ENCODE measurements at places on chromosomes 16 and 17.

- DNase-seq, result no peak
Measured at GRCh38 chr16:2783581-2784357, 3.6 kb downstream of the PRSS33 start.

DNA sequence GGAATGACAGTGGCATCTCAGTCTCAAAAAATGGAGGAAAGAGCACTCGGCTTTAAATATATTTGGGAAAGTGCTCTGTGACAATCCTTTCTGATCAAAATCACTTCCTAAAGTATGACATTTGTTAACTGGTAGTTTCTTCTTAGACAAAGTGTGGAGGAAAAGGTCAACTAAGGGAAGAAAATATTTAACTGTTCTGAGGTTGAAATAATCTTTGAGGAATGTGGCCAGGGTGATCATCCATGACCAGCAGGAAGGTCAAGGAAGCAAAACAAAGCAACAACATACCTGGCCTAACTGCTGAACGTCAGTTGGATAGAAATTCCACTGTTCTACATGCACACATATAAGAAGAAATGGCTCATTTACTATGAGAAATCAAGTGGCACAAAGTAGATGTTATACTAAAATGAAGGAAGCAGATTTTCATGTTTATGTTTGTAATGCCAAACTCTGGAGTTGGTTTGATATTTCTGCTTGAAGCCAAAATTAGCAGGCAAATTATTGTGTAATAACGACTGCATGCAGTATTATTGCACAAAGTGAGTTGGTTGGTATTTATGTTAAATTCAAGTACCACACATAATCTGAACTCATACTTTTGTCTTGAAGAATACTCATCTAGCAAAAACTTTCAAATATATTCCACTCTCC is 87.3 kb upstream of the CORO6 start:
- DNase-seq, result peak; percentile 43

GRCh38 chr17:67276075-67276474 is 31.1 kb upstream of the HELZ start:
- DNase-seq, result no peak

GRCh38 chr17:74981979-74982662 is 5.3 kb upstream of the CDR2L start:
- DNase-seq, result peak; percentile 70

- no peak for DNase-seq
Measured at GRCh38 chr17:77572065-77572601, 386.4 kb upstream of the TNRC6C start.

- DNase-seq, result no peak
Measured at GRCh38 chr16:7025616-7026190, 306.9 kb upstream of the RBFOX1 start.

GRCh38 chr16:4081047-4081446 is 35.2 kb downstream of the ADCY9 start:
- DNase-seq, result no peak

DNA sequence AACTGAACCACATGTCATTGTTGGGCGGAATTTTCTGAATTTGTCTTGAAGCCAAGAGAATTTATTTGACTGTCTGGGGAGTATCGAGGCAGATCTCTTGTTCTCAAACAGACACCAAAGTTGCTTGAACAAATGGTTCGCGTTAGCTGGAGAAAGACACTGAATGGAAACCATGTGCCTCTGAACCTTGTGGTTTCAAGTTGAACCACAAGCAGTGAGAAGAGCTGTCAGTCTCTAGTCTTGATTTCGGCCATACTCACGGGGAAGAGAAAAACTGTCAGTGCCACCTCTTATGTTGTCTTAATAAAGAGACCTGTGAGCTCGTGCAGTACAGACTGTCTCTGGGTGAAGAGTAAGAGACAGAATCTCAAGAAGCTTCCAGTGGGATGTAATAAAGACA is 886.5 kb upstream of the SOX9 start:
- DNase-seq, result no peak

DNA sequence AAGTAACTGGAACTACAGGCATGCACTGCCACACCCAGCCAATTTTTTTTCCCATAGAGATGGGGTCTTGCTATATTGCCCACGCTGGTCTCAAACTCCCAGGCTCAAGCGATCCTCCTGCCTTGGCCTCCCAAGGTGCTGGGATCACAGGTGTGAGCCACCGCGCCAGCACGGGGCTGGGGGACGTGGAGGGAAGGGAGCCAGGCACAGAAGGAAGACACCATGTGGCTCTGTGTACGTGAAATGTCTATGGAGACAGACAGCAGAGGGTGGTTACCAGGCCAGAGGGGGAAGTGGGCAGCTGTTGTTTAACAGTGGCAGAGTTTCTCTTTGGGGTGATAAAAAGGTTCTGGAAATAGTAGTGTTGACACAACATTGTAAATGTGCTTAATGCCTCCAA is 4.6 kb upstream of the PIEZO1 start:
- DNase-seq, result no peak

GRCh38 chr17:36720131-36720530 is 118.7 kb downstream of the MRM1 start:
- DNase-seq, result no peak

- no peak for DNase-seq
Measured at GRCh38 chr17:76584427-76585032, 1.1 kb downstream of the ST6GALNAC2 start.

DNA sequence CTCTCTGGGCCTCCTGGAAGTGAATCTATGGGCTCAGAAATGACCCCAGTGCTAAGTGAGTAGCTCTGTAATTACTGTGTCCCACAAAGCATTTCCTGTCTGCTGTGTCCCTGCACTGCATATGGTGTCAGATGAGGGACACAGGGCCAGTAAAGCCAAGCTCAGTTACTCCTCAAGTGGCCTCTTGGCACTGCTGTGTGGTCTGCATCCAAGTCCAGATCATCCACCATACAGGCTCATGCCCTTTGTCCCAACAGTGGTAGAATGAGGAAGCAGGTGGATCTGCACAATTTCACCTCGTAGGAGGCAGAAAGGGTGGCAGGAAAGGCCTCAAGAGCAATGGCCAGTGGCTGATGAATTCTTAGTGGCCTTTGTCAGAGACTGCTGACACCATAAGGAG is 146.8 kb downstream of the SOX9 start:
- no peak for DNase-seq

- no peak for DNase-seq
Measured at GRCh38 chr17:2484876-2485275, 26.8 kb downstream of the METTL16 start.

- no peak for DNase-seq
Measured at GRCh38 chr16:1564325-1564724, 30.9 kb downstream of the TMEM204 start.

GRCh38 chr16:58098207-58099096 is 30.7 kb downstream of the CFAP20 start:
- DNase-seq, result peak; percentile 78

- no peak for DNase-seq
Measured at GRCh38 chr17:82881324-82881823, 41.6 kb upstream of the ZNF750 start.

- no peak for DNase-seq
Measured at GRCh38 chr17:73098919-73099318, 6.4 kb upstream of the SLC39A11 start.

GRCh38 chr17:33464669-33465280 is 171.7 kb upstream of the ASIC2 start:
- DNase-seq, result no peak

DNA sequence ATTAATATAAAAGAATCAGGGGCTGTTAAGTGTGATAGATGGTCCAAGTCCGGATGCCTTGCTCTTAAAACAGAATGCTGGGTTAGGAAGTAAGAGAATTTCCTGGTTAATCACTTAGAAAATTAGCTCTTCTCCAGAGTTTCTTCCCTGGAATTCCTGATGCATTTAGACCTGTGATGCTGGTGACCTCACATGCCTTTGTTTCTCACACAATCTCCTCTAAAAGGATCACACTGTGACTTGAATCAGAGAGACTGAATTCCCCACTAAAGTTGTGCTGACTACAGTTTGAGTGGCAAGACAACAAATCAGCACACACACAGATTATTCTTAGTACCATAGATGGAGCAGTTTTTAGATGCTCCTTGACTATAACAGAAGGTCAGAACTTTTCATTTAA is 4.4 kb upstream of the RNF43 start:
- DNase-seq, result no peak

DNA sequence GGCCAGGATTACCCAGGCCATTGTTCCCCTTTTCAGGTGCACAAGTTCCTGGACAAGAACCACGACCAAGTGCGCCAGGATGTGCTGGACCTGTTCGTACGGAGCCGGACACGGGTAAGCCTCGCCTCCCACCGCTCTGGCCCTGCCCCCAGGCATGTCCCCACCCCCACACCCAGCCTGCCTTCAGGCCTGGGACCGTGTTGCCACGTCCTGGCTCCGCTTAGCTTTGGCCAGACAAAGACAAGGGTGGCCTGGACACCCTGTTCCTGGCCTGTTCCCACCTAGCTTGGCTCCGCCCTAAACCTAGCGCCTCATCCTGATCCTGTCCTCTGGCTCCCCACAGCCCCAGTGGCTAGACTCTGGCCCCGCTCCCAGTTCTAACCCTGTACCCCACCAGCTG is 30.9 kb downstream of the MYO15A start:
- DNase-seq, result no peak

GRCh38 chr16:28298511-28298878 is 6.2 kb downstream of the SBK1 start:
- DNase-seq, result no peak

GRCh38 chr17:53736516-53737240 is 86.0 kb upstream of the KIF2B start:
- no peak for DNase-seq

- DNase-seq, result no peak
Measured at GRCh38 chr17:77066165-77066564, 74.6 kb upstream of the SEC14L1 start.

- DNase-seq, result peak; percentile 38
Measured at GRCh38 chr16:58377932-58378331, 14.3 kb upstream of the GINS3 start.

DNA sequence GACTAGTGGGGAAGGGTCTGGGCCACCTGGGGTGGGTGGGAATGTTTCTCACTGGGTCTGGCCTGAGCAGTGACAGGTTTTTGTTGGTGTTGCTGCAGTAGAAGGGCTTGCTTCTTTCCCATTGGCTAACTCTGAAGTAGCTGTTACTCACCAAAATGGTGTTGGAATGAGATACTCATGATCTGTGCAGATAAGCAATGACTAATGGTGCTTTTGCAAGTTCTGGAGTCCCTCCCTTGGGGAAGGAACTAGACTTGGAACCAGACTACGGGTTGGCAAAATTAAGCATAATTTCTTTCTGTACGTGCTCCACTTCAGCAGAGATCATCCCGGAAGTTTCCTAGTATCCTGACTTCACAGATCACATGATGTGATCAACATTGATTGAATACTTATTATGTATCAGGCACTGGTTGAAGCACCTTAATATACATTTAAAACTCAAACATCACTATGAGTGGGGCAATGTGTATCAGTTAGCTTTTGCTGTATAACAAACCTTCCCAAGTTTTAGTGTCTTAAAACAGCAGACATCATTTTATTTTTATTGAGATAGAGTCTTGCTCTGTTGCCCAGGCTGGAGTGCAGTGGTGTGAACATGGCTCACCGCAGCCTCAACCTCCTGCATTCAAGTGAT is 30.1 kb downstream of the CHP2 start:
- DNase-seq, result peak; percentile 47

- DNase-seq, result no peak
Measured at GRCh38 chr16:73040136-73040535, 7.8 kb downstream of the ZFHX3 start.

- DNase-seq, result no peak
Measured at GRCh38 chr16:57824888-57825287, 22.6 kb upstream of the KIFC3 start.

GRCh38 chr17:37741341-37742115 is 3.3 kb downstream of the HNF1B start:
- peak; percentile 30 for DNase-seq

DNA sequence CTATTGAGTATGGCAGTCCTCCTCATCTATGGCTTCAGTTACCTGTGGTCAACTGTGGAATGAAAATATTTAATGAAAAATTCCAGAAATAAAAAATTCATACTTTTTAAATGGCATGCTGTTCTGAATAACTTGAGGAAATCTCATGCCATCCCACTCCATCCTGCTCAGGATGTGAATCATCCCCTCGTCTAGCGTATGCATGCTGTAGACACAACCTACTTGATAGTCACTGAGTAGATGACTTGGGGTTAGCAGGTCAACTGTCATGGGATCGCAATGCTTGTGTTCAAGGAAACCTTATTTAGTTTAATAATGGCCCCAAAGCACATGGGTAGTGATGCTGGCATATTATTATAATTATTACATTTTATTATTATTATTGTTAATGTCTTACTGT is 4.8 kb upstream of the VAC14 start:
- peak; percentile 78 for DNase-seq

- no peak for DNase-seq
Measured at GRCh38 chr16:5321930-5322329, 224.3 kb upstream of the EEF2KMT start.

GRCh38 chr17:68704871-68705713 is 103.9 kb upstream of the FAM20A start:
- DNase-seq, result peak; percentile 86

- DNase-seq, result no peak
Measured at GRCh38 chr16:19139436-19140091, 25.8 kb downstream of the ITPRIPL2 start.

DNA sequence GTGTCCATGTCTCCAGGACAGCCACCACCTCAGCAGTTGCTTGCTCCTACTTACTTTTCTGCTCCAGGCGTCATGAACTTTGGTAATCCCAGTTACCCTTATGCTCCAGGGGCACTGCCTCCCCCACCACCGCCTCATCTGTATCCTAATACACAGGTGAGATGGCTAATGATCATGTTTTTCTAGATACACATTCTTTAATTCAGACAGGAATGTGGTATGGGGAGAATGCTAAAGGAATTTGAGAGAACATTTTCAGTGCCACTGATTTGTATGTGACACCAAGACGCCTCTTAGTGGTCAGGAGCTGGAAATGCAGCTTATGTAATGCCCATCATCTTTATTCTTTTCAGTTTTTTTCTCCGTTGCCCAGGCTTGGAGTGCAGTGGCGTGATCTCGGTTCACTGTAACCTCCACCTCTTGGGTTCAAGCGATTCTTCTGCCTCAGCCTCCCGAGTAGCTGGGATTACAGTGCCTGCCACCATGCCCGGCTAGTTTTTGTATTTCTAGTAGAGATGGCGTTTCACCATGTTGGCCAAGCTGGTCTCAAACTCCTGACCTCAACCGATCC is 8.9 kb upstream of the RAPGEFL1 start:
- peak; percentile 80 for DNase-seq

GRCh38 chr16:77273-77806 is 685 bp upstream of the MPG start:
- peak; percentile 68 for DNase-seq

All from EH (cell line).